ENCODE measurements at places on chromosomes 12 and 14. TPM values are rescaled to one million over a fixed set of nuclear protein-coding genes. Genes with fewer than 3 reads are reported as not detected.

The FSCB gene
- not detected for total RNA-seq

DNA sequence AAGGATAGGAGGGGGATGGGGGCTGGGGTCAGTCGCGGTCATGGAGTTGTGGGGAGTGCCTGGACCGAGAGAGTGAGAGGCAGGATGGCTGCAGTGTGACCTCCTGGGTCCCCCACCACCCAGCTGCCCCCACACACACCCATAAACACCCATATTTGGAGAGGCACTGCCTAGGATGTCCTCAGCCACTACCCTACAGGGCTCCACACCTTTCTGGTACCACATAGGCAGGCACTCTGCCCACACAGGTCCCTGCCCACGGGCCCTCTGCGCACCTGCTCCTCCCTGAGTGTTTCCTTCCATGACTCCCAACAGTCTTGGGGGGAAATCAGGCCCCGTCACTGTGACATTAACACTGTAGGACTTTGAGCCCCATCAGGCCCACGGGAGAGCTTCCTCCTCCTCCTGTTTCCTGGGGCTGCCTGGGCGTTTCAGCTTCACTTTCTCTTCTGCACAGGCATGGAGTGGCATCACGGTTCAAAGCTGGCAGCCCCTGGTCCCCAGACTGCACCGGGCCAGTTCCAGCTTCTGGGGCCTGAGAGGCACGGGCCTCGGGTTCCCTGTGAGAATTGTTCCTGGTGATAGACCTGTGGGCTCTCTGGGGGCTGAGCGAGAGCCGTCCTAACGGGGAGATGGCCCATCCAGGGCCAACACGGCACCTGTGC lies 207.0 kb upstream of the C14orf180 start:
- H3K36me3 ChIP-seq: no peaks in the 10 kb centered on the region
- H3K4me3 ChIP-seq: no peak overlapping the region
- no peak overlapping the region for H3K27ac ChIP-seq
- H3K4me1 ChIP-seq: no peaks in the 10 kb centered on the region
- peak; percentile 37 for DNase-seq

The NTS gene
- not detected for total RNA-seq

The STXBP6 gene
- 25.8 TPM for total RNA-seq

- DNase-seq: peak; percentile 58
- H3K4me1 ChIP-seq: peaks cover 34% of the 10 kb centered on the region
- H3K27me3 ChIP-seq: no peaks in the 10 kb centered on the region
- H3K27ac ChIP-seq: peak overlapping the region; percentile 96
Measured at GRCh38 chr12:67269633-67270573, 745 bp downstream of the CAND1 start.

The SPTSSA gene
- total RNA-seq: 5.1 TPM

The SYT1 gene
- total RNA-seq: 0.37 TPM

The MIS18BP1 gene
- 7.2 TPM for total RNA-seq

DNA sequence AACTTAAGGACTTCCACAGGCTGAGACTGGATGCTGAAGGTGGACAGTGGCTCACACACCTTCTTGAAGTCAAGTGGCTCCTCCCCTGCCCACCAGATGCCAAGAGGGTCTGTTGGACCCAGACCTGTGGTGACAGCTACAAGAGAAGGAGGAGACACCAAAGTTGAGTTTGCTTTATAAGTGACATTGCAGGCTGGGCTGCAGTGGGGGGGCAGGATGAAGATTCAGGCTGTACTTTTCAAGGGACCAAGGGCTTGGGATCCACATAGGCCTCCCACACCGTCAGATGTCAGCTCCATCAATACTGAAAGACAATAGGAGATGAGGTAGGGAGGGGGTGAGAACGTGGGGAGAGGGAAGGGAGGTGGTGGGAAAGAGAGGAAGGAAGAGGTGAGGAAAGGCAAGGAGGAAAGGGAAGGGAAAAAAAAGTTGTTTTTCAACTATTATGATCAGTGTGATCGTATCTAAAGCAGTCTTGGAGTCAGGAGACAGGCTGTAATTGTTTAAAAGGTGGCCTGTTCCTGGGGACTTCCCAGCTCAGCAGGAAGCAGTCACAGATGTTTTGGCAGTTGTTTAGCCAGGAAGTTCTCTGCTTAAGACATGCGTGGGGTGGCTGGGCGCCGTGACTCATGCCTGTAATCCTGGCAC lies 84.1 kb upstream of the RESF1 start:
- H3K36me3 ChIP-seq: no peaks in the 10 kb centered on the region
- H3K27me3 ChIP-seq: no peaks in the 10 kb centered on the region
- no peak overlapping the region for H3K27ac ChIP-seq
- H3K4me1 ChIP-seq: no peaks in the 10 kb centered on the region

DNA sequence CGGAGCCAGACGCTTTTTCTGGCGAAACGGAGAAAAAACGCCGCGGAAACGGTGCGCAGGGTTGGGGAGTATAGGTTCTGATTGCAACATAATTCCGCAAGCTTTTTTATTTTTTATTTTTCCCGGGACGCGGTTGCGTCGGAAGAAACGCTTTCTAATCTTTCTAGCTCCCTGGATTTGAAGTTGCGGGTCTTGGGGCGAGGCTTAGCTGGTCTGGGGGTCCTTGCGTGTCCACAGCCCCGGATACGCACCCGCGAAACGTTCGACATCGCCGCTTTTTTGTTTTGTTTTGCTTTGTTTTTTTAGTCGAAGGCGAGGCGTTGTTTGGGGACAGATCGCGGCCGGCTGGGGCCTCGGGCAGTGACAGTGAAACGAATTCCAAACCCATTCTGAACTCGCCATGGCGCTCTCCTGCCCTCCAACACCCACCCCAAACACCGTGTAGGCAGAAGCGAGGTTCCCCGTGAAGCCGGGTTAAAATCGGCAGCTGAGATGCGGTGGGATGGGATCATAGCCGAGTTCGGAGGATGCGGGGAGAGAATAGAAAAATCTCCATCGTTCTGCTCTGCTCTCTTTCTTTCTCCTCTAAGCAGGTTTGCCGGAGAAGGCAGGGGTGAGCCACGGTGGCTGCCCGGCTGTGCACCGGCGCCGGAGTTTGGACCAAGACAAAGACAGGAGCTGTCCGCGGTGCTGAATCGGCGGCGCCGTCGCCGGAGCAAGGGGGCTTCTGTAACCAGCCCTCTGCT lies 8.1 kb upstream of the LHX5 start:
- no peaks in the 10 kb centered on the region for H3K36me3 ChIP-seq
- no peak overlapping the region for H3K27ac ChIP-seq
- no peaks in the 10 kb centered on the region for H3K4me1 ChIP-seq
- no peak overlapping the region for H3K4me3 ChIP-seq

The IRAK3 gene
- 3.2 TPM for total RNA-seq

The PHETA1 gene
- total RNA-seq: 19.4 TPM

The MUCL1 gene
- not detected for total RNA-seq

The MAP3K9 gene
- total RNA-seq: 7.6 TPM

- H3K4me3 ChIP-seq: no peak overlapping the region
- no peaks in the 10 kb centered on the region for H3K36me3 ChIP-seq
- no peaks in the 10 kb centered on the region for H3K4me1 ChIP-seq
- no peaks in the 10 kb centered on the region for H3K27me3 ChIP-seq
- no peak for DNase-seq
Measured at GRCh38 chr12:85076688-85077430, 40.7 kb downstream of the LRRIQ1 start.

DNA sequence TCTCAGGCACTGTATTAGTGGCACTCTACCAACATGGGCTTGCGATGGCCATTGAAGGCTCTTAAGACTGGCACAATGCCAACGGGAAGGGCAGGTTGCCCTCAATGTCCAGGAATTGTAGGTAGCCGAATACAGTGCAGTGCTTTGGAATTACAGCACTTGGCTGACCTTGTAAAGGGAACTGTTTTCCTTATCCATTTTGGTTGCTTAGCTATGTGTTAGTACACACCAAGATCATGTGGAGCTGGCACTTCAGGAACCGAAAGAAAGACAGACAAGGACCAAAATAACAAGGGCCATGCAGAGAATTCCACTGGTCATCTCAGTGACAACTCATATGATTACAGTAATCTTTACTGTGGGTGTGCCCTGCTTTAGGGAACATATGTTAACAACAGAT lies 72.7 kb downstream of the DYRK2 start:
- no peaks in the 10 kb centered on the region for H3K36me3 ChIP-seq
- peak; percentile 56 for DNase-seq
- H3K27me3 ChIP-seq: no peaks in the 10 kb centered on the region
- peak overlapping the region; percentile 52 for H3K27ac ChIP-seq

GRCh38 chr12:101767537-101767936 lies 28.3 kb upstream of the SYCP3 start:
- H3K27ac ChIP-seq: no peak overlapping the region
- DNase-seq: no peak
- H3K4me3 ChIP-seq: no peak overlapping the region
- no peaks in the 10 kb centered on the region for H3K27me3 ChIP-seq
- H3K36me3 ChIP-seq: no peaks in the 10 kb centered on the region

DNA sequence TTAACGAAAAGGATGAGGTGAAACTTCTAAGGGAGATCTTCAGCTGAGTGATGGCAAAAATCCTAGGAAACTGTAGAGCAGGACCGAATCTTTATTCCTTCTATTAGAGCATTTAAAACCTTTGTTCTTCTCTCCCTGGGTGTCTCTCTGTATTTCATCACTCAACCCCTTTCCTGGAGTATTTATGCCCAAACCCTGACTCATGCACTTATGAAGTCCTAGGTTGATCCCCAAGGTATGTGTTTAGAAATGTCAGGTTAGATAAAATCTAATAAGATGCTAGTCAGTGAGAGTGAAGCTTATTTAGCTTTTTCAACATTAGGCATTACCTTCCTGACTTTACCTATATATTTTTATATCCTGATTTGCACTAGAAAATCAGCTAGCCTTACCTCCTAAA lies 239.8 kb upstream of the NPAS3 start:
- no peak for DNase-seq
- no peak overlapping the region for H3K4me3 ChIP-seq

GRCh38 chr14:92585981-92586937 lies 72.7 kb downstream of the RIN3 start:
- H3K4me3 ChIP-seq: no peak overlapping the region
- no peaks in the 10 kb centered on the region for H3K36me3 ChIP-seq
- H3K4me1 ChIP-seq: no peaks in the 10 kb centered on the region

- no peaks in the 10 kb centered on the region for H3K36me3 ChIP-seq
- no peak for DNase-seq
- H3K27ac ChIP-seq: peak overlapping the region; percentile 55
- no peaks in the 10 kb centered on the region for H3K4me1 ChIP-seq
- no peaks in the 10 kb centered on the region for H3K27me3 ChIP-seq
Measured at GRCh38 chr12:125065919-125066570, 810 bp downstream of the AACS start.

GRCh38 chr12:39435531-39435930 lies 7.4 kb downstream of the KIF21A start:
- no peak overlapping the region for H3K4me3 ChIP-seq
- H3K4me1 ChIP-seq: peaks cover 8% of the 10 kb centered on the region

The PDE3A gene
- total RNA-seq: 12.2 TPM

DNA sequence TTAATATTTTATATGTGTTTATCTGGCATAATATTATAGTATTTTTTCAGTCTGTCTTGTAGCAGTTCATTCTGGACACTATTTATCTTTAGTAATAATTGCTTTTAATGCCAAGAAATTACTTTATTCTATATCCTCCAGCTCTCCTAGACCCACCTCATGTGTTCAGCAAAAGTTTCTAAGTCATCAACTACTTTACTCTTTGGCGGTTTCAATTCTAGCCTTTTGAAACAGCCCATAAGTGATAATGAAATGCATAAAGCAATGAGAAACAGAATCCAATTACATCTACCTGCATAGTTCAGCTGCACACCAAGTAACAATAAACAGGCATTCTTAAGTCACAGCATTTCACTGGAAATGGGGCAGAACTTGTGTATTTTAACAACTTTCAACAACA lies 225.5 kb downstream of the SLC25A21 start:
- no peaks in the 10 kb centered on the region for H3K27me3 ChIP-seq
- H3K4me3 ChIP-seq: no peak overlapping the region
- no peak overlapping the region for H3K27ac ChIP-seq

- H3K27me3 ChIP-seq: no peaks in the 10 kb centered on the region
- DNase-seq: no peak
- H3K36me3 ChIP-seq: no peaks in the 10 kb centered on the region
- no peak overlapping the region for H3K4me3 ChIP-seq
- no peaks in the 10 kb centered on the region for H3K4me1 ChIP-seq
Measured at GRCh38 chr12:131330106-131330815, 376.6 kb downstream of the ADGRD1 start.
